ENCODE measurements at places on chromosomes 16 and 17. TPM values are rescaled to one million over a fixed set of nuclear protein-coding genes. Genes with fewer than 3 reads are reported as not detected.
A peak's percentile ranks its signal among the peaks of the same experiment; 100 is the strongest.

Gene PTX4
- not detected for total RNA-seq

DNA sequence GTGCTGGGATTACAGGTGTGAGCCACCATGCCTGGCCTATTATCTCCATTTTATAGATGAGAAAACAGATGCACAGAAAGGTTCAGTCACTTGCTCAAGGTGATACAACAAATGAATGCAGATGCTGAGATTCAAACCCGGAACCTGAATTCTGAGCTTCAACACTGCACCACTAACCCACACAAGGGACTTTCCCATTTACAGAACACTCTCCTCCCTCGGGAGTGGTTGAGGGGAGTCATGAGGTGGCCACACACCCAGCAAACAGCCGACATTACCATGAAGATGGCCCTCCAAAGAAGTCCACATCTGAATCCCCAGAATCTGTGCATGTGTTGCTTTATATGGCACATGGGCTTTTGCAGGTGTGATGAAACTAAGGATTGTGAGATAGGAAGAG, 9.1 kb downstream of the BCL7C start:
- no peaks in the 10 kb centered on the region for H3K27me3 ChIP-seq
- no peak overlapping the region for H3K4me3 ChIP-seq
- peaks cover 31% of the 10 kb centered on the region for H3K36me3 ChIP-seq
- peak overlapping the region; percentile 23 for H3K27ac ChIP-seq

DNA sequence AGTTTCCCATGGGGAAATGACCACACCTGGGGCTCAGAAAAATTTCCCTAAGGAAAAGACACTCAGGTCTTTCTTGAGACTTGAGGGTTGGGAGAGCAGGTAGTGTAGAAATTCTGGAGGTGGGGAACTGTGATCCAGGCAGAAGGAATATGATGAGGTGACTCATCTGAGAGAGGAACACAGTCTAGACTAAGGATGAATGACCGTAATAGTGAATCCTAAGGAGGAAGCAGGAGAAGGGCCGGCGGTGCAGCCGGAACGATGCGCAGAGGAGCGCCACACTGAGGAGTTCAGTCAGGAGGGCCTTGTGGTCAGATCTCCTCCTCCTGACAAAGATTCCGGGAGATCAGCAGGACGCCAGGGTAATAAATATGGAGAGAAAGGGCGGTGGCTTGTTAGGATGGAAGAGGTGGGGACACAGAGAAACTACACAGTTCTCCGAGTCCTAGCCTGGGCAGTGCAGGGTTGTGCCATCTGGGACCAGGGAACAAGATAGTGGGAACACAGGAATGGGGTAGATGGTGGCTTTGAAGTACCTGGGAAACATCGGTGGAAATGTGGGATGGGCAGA, 135.6 kb downstream of the PARN start:
- H3K27me3 ChIP-seq: no peaks in the 10 kb centered on the region
- no peak for DNase-seq
- peaks cover 16% of the 10 kb centered on the region for H3K36me3 ChIP-seq
- peaks cover 26% of the 10 kb centered on the region for H3K4me1 ChIP-seq
- no peak overlapping the region for H3K4me3 ChIP-seq

Gene KRTAP3-2
- not detected for total RNA-seq

GRCh38 chr17:69411766-69412165, 2.7 kb upstream of the MAP2K6 start:
- DNase-seq: no peak
- no peaks in the 10 kb centered on the region for H3K36me3 ChIP-seq
- no peaks in the 10 kb centered on the region for H3K27me3 ChIP-seq
- H3K4me3 ChIP-seq: no peak overlapping the region

DNA sequence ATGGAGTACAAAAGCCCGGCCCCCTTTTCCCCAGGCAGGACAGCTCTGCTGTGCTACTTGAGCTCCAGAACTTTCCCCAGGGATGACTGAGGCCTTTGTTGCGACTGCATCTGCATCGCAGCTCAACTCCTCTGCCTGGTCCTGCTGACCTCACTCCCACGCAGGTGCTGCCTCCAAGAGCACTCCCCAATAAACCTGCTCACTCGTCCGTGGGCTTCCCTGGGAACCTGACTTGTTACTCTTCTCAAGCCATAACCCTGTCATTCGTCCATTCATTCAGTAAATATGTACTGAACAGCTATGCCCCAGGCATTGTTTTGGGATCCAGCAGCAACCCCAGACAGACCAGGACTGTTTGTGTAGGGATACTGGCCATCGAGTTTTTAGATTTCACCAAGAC, 11.6 kb upstream of the RMI2 start:
- no peak overlapping the region for H3K4me3 ChIP-seq
- no peak overlapping the region for H3K27ac ChIP-seq
- no peaks in the 10 kb centered on the region for H3K36me3 ChIP-seq
- H3K27me3 ChIP-seq: no peaks in the 10 kb centered on the region
- peaks cover 13% of the 10 kb centered on the region for H3K4me1 ChIP-seq

Gene MYADML2
- total RNA-seq: not detected

DNA sequence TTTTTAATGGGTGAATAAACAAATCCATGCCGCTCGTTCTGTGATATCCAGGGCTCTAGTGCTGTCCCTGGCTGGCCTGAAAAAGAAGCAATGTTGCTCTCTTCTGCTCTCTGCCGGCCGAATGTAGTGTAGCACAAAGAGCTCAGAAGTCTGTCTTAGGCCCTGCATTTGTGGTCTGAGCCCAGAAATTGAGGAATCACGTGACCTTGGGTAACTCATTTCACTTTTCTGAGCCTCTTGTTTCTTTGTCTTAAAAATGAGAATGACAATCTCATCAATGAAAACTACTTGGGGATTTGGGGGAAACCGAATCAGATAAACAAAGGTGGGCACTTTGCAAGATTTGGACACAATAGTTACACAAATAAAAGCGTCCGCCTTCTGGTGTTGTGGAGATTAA, 381.6 kb upstream of the ASIC2 start:
- H3K4me3 ChIP-seq: no peak overlapping the region
- peaks cover 3% of the 10 kb centered on the region for H3K4me1 ChIP-seq
- H3K27me3 ChIP-seq: peaks cover 2% of the 10 kb centered on the region
- H3K27ac ChIP-seq: no peak overlapping the region

- H3K27me3 ChIP-seq: peaks cover 2% of the 10 kb centered on the region
- H3K27ac ChIP-seq: peak overlapping the region; percentile 94
- H3K4me1 ChIP-seq: peaks cover 32% of the 10 kb centered on the region
- H3K36me3 ChIP-seq: peaks cover 8% of the 10 kb centered on the region
- H3K4me3 ChIP-seq: peak overlapping the region; percentile 91
Measured at GRCh38 chr17:75875940-75876189, 2.5 kb downstream of the TRIM47 start.

DNA sequence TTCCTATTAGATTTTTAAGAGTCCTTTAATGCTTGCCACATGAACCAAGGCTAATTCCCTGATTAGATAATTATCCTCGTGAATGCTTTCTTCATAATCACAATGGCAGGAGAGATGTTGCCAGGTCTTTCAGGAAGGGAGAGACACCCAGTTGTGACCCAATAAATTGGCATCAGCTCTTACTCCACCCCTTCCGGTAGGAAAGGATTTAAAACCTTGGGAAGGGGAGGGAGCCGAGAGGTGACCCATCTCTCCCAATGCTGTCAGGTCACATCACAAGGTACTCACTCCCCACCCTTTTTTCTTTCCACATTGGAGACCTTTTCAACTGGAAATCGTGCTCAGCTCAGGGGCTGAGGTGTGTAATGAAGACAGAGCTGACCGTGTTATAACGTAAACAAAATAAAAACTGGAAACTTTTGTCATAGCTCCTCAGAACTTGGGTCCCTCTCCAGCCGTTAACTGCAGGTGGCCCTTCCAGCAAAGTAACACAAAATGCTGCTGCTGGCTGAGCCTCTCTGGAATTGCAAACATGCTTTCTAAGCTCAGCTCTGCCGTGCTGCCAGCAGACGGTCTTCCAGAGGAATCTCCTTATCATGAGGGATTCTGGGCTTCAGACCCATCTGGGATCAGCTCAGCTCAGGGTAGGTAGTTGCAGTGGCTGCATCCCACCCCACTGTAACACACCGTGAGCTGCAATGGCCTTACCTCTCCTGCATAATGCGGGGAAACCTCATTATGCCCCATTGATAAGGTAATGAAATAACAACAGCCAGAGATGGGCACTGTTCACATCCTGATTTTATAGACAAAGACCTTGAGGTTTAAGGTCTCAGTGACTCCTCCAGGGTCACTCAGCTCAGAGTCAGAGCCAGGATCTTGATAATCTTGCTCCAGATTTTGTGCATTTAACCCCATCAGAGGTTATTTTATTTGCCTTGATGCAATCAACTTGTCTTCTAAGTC, 15.6 kb downstream of the TMEM100 start:
- H3K27me3 ChIP-seq: peaks cover 35% of the 10 kb centered on the region
- H3K36me3 ChIP-seq: no peaks in the 10 kb centered on the region
- no peak for DNase-seq
- H3K27ac ChIP-seq: no peak overlapping the region

DNA sequence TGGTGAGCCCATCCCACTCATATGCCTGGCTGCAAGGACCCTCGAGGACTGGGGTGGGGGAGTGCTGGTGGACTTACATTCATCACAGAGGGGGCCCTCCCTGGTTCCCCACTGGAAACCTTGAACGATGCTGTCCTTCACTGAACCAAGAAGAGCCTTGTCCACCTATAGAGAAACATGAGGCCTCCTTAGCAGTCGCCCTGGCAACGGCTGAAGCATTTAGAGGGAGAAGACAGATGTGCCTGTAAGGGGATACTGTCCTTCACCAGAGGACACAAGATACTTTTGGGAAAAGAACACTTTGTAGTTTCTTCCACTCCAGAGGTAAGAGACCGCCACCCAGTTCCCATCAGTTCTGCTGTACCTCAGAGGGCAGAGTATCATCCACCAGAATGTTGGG, 6.5 kb downstream of the HIGD1B start:
- DNase-seq: no peak
- H3K36me3 ChIP-seq: peaks cover 54% of the 10 kb centered on the region
- no peak overlapping the region for H3K27ac ChIP-seq
- H3K4me3 ChIP-seq: no peak overlapping the region

GRCh38 chr16:4290236-4290830, 17.5 kb upstream of the TFAP4 start:
- H3K27me3 ChIP-seq: peaks cover 2% of the 10 kb centered on the region
- H3K4me1 ChIP-seq: peaks cover 9% of the 10 kb centered on the region
- DNase-seq: no peak
- no peak overlapping the region for H3K4me3 ChIP-seq

DNA sequence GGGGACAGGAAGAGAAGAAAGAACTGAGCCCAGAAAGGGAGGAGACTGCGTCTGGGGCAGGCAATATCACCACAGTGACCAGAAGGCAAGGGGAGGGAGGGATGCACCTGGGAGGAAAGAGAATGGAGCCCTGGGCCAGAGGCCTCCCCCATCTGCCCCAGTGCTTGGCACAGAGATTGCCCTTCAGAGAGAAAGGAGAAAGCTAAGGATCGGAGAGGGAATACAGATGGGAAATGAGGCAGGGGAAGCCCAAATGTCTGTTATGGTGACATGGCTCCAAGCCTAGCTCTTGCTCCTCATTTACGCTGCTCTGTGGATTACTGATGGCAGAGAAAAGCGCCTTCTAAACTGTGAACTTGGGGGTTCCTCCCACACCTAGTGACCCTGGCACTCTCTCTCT, 47.2 kb downstream of the PIPOX start:
- no peak overlapping the region for H3K4me3 ChIP-seq
- no peak for DNase-seq
- H3K27ac ChIP-seq: no peak overlapping the region
- no peaks in the 10 kb centered on the region for H3K27me3 ChIP-seq
- peaks cover 10% of the 10 kb centered on the region for H3K36me3 ChIP-seq
- H3K4me1 ChIP-seq: no peaks in the 10 kb centered on the region

Gene GINS3
- total RNA-seq: 23.0 TPM

DNA sequence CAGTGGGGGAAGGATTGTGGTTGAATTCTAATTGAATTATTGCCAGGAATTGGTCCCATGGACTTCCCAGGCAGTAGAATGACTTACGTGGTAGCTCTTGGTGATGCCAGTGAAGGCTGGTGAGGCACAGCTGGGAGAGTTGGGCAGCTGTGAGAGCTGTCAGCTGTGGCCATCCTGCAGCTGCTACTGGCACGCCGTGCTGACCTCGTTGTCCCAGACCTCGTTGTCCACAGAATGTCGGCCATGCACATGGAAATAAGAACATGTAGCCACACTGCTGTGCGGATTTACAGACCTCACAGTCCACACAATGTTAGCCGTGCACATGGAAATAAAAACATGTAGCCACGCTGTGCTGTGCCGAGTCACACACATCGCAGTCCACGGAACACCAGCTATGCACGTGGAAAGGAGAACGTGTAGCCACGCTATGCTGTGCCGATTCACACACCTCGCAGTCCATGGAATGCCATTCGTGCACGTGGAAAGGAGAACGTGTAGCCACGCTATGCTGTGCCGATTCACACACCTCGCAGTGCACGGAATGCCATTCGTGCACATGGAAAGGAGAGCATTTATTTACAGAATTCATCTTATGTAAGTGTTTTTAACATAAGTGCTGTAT, 59.2 kb downstream of the BANP start:
- DNase-seq: peak; percentile 0
- peaks cover 25% of the 10 kb centered on the region for H3K36me3 ChIP-seq
- peaks cover 6% of the 10 kb centered on the region for H3K4me1 ChIP-seq
- no peak overlapping the region for H3K27ac ChIP-seq

DNA sequence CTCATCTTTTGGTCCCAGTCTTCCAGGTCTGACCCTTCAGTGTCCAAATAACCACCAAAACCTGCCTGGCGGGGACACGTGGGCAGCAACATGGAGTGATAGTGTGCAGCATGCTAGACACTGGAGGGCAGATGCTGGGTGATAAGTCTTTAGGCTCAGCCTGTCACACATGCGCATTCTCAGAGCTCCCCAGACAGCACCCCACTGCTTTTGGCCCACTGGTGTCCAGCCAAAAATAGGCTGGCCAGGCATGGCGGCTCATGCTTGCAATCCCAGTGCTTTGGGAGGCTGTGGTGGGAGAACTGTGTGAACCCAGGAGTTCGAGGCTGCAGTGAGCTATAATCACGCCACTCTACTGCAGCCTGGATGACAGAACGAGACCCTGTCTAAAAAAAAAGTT, 12.3 kb downstream of the GINS2 start:
- peaks cover 7% of the 10 kb centered on the region for H3K4me1 ChIP-seq
- H3K4me3 ChIP-seq: no peak overlapping the region
- no peak overlapping the region for H3K27ac ChIP-seq
- no peaks in the 10 kb centered on the region for H3K27me3 ChIP-seq
- no peak for DNase-seq

GRCh38 chr17:40443196-40443987, at the start of gene IGFBP4:
Gene IGFBP4 (plus strand): TSS chr17:40443450. CDS start chr17:40443736, 286 bp downstream.
- peaks cover 7% of the 10 kb centered on the region for H3K36me3 ChIP-seq
- peak; percentile 83 for DNase-seq
- H3K4me1 ChIP-seq: peaks cover 42% of the 10 kb centered on the region
- peak within 1 kb of the TSS; percentile 88 for H3K27ac ChIP-seq
- peaks cover 5% of the 10 kb centered on the region for H3K27me3 ChIP-seq
- peak within 1 kb of the TSS; percentile 70 for H3K4me3 ChIP-seq

- peaks cover 15% of the 10 kb centered on the region for H3K27me3 ChIP-seq
- peaks cover 29% of the 10 kb centered on the region for H3K4me1 ChIP-seq
- no peak overlapping the region for H3K27ac ChIP-seq
- no peaks in the 10 kb centered on the region for H3K36me3 ChIP-seq
- no peak for DNase-seq
Measured at GRCh38 chr17:32880671-32881453, 3.9 kb upstream of the MYO1D start.

All from activated CD4-positive, alpha-beta T cell treated with anti-CD3 and anti-CD28 coated beads for 36 hours (primary cell).